ENCODE measurements at places on chromosomes 12 and 14.

- no peak for DNase-seq
These were observed 80.9 kb downstream of the PTPRB start for GRCh38 chr12:70556179-70556869.

GRCh38 chr14:61192989-61193388 is 88.1 kb downstream of the TMEM30B start:
- no peak for DNase-seq

- DNase-seq: no peak
These were observed 19.2 kb downstream of the CEP290 start for GRCh38 chr12:88122666-88123065.

DNA sequence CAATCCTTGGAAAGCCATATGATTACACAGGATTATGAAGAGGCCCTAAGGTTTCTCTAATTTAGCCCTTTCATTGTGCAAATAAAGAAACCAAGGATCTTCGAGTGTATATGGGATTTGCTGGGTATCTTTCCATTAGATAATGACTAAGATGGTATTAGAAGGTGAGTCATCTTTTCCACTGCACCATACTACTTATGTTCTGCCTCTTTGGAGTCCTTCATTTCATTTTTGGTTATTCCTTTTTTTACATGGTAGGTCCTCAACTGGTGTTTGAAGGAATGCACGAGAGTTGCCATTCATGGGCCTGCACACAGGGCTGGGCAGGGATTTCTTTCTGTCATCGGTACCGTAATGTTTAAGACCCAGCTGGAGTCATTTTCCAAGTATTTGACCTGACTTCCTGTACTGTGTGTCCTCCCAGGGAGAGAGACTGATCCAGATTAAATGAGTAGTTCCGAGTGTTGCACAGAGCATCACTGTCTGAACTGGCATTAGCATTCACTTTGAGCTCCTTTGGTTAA is 85.7 kb downstream of the BORCS5 start:
- peak; percentile 15 for DNase-seq

DNA sequence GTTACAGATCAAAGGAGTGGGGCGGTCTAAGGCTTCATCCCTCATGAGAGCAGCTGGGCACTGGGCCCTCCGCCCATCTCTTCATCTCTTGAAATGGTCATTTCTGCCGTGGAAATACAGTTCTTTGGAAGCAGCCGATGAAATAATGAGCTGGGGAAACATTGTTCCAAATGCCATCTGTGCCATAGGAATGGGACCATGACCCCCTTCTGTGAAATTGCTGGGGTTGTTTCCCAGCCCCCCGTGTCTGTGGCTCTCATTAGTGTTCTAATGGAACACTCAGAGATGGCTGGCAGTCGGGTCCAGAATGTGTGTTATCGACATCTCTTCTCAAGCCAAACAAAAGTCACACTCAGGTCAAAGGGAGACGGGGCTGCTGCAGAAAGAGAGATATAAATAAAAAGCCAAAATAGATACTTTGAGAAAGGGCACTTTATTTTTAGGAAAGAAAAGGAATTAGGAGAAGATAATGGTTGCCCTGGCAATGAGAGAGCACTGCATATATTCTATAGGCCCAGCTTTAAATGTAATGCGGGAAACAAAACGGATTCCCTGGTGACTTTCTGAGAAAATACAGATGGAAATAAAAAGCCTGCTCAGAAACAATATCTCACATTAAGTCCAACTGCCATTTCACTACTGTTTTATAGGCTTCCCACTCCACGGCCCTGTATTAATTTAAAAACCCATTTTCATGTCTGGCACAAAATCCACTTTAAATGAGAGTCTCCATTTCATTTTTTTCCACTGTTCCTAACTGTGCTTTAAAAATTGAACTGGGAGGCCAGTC is 107.1 kb downstream of the TTC8 start:
- no peak for DNase-seq

DNA sequence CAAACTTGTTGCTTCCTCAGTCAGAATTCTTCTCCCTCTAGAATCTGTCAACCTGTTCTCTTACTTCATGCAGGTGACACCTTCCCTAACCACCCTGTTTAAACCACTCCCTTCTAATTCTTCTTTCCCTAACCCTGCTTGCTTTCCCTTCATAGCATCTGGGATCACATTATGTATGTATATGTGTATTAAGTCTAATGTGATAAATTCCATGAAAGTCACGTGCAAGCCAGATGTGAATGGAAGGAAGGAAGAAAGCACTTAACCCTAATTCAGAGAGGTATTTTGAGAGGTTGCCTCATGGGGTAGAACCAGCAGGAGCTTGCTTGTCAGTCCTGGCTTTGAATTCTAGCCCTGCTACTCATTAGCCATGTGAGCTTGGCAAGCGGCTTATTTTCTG is 340.0 kb downstream of the TRHDE start:
- no peak for DNase-seq

DNA sequence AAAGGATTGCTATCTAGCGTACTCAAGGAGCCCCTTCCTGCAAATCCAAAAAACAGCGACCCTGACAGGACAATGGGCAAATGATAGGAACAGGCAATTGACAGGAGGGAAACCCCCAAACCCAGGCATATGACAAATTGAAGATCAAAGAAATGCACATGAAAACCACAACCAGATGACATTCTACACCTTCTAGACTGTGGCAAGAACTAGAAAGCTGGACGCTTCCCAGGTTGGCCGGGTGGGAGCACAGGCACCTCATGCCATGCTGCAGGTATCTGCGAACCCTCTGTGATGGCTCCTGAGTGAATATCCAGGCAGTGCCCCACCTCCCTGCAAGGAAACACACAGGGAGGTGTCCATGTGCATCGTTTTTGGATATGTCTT is 37.1 kb downstream of the CMKLR1 start:
- no peak for DNase-seq

DNA sequence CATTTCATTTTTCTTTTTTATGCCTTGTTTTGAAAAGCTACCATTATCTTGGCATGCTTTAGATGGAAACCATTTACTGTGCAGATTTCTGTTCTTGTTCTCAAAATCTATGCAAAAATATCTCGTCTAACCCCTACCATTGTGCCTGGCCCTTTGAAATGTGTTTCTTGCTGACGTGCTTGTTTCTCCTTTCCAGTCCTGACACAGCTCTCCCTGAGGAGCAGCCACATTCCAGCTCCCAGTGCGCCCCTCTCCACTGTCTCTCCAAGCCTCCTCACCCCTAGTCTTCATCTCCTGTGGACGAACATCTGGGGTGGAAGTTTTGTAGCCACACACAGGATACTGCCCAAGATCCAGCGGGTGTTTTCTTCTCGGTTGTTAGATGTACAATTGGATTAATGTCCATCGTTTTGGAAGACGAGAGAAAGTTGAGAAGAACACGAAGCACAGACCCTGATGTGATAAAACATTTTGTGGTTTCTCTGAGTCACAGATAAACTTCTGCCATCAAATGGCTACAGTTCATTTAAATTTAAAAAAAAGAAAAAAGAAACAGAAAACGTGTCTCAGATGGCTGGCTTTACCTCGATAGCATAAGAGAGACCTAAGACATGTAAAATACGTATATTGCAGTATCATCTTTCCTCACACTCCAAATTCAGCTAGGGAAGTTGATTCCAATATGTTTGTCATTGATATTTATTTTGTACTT is 21.9 kb upstream of the FGD4 start:
- DNase-seq: no peak

DNA sequence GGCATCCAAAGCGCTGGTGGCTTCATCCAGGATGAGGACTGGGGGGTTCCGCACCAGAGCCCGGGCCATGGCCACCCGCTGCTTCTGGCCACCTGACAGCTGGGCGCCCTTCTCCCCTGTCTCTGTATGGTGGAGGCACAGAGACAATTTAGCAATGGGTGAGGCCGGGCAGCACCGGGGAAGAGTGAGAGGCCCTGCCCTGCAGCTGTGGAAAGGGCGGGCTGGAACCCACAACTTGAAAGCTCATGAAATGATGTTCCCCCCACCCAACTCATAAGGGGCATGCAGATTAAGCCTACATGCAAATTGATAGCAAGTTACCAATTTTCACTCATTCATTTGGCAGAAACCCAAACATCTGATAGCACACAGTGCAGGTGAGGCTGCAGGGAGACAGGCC is 34.1 kb downstream of the ABCB9 start:
- no peak for DNase-seq

- no peak for DNase-seq
These were observed 46.3 kb downstream of the CCDC88C start for GRCh38 chr14:91371011-91371989.

GRCh38 chr12:89597210-89597609 is 71.4 kb upstream of the POC1B start:
- DNase-seq: no peak

DNA sequence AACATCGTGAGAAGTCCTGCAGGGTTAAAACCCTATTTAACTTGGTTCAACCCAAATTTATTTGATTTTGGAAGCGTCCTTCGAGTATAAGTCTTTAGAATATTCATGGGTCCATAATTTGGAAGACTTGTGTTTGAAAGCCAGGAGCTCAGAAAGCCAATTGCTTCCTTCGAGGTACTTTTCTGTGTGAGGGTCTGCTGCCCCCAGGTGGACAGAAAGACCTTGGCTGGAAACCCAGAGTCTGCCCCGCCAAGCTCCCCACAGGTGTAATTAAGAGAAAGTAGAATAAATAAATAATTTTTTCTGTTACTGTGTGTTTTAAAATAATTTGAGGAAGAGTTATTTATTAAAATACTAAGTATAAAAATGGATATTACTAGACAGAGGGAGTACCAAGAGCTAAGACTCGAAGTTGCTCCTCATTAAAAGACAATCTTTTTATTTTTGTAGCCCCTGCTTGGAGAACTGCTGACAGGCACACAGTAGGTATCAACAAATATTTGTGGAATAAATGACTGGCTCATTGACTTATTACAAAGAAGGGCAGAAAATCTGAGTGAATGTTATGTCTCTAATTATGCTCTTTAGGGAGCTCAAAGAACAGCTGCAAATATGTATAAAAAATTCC is 105.8 kb downstream of the PAH start:
- DNase-seq: no peak

DNA sequence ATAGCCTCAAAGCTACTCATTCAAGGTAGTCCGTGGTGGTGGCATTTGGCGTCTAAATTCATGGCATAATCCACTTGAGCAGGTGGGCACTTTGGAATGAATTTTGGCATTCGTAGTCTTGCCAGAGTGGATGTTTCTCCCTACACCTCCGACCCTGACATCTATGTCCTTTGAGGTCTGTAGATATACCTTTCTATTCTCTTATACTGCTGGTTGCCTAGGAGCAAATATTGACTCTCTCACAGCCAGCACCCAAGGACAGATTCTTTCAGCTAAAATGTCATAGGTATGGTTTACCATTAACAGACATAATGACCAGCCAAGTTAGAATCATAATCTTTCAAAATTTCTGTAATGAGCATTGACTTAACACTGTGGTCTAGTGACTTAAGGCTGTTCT is 47.4 kb upstream of the FLRT2 start:
- no peak for DNase-seq

- no peak for DNase-seq
These were observed 2.3 kb upstream of the GARIN2 start for GRCh38 chr14:67186789-67187584.

DNA sequence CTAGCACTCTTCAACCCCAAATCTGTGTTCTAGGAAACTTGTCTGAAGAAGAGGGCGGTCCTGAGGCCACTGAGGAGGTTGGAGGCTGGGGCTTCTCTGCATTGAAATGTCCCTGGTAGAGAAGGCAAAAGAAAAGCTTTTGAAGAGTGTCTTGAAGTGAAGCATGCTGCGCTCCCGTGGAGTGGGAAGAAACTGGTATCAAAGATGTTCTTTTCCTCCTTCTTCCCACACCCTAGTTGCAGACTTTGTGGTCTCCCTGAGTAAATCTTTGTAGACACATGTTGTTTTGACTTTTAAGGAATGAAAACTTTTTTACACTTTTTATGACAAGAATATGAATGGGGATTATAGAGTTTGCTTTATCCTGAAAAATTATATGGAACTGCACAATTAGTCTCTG is 59.0 kb upstream of the ANP32D start:
- no peak for DNase-seq

- no peak for DNase-seq
These were observed 212.6 kb downstream of the PHETA1 start for GRCh38 chr12:111156304-111156703.

DNA sequence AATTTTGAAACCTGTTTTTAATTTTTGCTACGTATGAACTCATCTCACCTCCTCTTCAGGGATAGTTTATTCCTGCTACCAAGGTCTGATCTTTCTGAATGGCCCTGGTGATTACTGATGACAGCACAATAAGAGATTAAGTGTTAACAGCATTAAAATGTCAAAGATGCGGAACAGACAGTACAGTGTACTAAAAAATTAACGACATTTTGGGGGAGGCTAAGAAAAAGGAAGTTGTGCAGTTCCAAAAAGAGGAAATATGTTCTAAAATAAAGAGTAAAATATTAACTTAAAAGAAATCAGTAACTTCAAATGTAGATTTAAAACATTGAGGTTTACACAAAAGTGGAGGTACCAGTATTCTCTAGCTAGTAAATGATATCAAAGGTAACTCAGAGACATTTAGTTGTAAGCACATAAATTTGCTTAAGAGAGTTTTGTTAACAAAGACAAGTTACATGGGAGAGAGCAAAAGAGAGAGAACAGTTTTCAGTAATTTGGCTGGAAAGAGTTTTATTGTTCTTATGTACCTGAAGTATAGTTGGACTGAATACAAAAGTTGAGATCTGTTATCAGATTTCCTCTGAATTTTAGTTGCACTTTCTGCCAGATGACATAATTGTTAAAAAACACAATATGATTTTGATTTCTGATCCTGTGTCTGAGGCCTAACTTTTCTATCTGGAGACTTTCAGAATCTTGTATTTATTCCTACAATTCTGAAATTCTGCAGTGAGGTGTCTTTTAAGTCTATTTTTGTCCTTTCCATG is 4.2 kb upstream of the CLECL1 start:
- no peak for DNase-seq

DNA sequence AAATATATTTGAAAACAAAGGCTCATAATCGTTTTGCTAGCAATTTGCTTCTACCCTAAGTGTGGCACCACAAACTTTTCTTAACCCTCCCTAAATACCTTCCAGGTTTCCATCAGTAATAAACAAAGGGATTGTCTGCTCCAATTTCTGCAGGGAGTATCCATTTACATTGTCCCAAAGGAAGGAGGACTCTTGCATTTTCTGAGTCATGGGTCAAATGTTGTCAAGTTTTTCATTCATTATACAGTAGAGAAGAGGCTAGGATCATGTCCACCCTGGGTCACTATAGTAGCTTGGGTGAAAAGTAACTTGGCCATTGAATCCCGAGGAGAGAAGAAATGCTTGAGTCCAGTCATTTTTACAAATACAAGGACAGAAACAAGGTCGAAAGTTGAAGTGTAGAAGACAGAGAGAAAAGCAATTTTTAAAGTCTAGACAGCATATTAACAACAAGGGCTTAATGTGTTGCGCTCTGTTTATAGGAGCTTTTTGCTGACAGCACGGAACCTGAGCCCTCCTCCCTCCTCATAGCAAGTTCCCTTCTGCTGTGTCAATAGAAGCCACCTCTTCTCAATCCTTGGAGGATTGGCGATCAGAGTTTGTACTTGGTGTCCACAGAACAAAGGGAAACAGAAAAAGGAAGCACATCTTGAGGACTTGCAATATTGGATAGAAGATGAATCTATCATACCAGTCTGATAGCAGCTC is 53.1 kb downstream of the TMEM30B start:
- DNase-seq: no peak

Data from CD4-positive, alpha-beta T cell treated with Interleukin-6 at 100 ng/mL for 8 hours (primary cell).